Spleen (tissue), 13 donors: ENCODE measurements at places on chromosomes 7 and 10. TPM values are rescaled to one million over a fixed set of nuclear protein-coding genes. Genes with fewer than 3 reads are reported as not detected.

DNA sequence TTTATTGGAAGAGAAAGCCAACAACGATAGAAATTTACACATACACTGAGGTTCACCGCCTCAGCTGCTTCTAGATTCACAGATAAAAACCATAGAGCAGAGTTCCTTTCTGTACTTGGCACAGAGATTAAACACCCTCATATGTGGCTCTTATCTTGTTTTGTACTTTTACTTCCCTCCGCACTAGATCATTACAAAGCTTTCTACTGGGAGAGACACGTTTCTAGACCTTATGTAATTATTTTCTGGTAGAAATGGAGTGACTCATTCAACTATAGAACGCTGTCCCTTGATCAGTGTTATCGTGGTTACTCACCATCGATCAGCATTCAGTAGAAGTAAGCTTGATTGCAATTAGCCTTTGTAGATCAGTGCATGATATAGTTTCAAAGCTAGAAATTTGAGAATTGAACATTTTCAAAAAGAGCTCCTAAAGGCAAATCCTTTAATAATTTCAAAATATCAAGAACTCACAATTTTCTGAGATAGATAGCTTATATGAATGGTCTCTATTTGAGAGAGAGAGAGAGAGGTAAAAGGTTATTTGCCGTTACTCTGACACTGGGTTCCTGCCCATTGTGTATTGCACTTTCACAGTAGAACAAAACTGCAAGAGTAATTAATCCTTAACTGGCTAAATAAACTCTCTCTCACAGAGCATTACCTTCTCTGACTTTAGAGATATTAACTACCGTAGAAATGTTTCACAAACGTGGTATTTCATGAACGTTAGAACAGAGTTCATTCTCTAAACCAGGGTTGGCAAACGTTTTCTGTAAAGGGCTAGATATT lies 26.1 kb upstream of the DNAJC1 start:
- no peaks in the 10 kb centered on the region for H3K4me1 ChIP-seq
- DNase-seq: no peak
- H3K4me3 ChIP-seq: no peak overlapping the region
- H3K36me3 ChIP-seq: no peaks in the 10 kb centered on the region
- H3K27ac ChIP-seq: no peak overlapping the region

DNA sequence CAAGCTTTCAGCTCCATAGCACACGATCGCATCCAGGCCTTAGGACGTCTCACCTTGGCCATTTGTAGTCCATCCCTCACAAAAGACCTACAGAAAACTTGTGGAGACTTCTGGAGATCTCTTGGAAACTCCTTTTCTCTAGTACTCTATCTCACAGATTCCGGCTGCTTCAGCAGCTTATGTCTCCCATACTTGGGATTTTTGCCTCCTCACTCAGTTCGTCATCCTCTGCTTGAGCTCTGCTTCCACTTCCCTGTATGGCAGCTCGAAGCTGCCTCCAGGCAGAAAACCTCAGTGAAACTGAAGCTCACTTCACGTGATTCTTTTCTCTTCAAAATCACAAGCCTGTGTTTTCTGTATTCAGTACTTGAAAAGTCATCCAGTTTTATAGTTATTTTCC lies 178.7 kb upstream of the GDF10 start:
- H3K27me3 ChIP-seq: no peaks in the 10 kb centered on the region
- DNase-seq: no peak
- H3K36me3 ChIP-seq: no peaks in the 10 kb centered on the region
- no peak overlapping the region for H3K27ac ChIP-seq

- no peaks in the 10 kb centered on the region for H3K36me3 ChIP-seq
- DNase-seq: no peak
Measured at GRCh38 chr10:53572799-53573198, 800.2 kb upstream of the MBL2 start.

DNA sequence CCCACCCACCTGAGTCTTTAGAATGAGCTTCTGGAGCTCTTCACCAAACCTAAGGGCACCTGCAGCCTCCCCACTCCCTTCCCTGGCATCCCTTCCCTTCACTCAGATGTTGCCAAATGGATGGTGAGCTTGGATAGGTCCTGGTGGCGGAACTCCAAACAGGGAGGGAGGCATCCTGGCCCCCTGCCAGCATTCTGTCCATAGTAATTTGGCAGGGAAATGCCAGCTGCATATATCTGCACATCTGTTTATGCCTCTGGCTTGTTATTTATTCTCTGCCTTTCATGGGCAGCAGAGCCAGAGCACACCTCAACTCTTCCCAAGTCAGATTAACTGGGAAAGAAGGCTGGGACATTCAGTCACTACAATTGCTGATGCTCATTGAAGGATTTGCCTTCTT lies 18.1 kb downstream of the KAZALD1 start:
- no peaks in the 10 kb centered on the region for H3K36me3 ChIP-seq
- no peak overlapping the region for H3K27ac ChIP-seq
- no peak for DNase-seq
- peaks cover 96% of the 10 kb centered on the region for H3K27me3 ChIP-seq
- H3K4me3 ChIP-seq: no peak overlapping the region

DNA sequence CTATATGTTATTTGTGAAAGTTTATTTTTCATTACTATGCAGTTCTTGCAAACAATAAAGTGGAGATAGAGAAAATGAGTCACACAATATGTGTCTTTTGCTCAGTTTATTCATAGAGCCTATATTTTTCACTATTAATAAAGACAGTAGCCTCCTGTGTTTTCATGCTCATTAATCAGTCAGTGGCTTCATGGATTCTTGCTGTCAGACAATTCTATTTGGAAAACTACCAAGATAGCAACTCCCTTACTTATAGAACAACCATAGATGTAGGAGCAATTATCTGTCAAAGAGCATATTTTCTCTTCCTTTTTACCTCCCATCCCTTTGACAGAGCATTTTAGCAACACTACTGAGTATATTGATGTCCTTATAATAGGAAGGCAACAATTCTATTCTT lies 132.7 kb upstream of the CALCR start:
- no peak for DNase-seq
- H3K27me3 ChIP-seq: no peaks in the 10 kb centered on the region
- no peak overlapping the region for H3K27ac ChIP-seq
- no peak overlapping the region for H3K4me3 ChIP-seq
- H3K4me1 ChIP-seq: no peaks in the 10 kb centered on the region

DNA sequence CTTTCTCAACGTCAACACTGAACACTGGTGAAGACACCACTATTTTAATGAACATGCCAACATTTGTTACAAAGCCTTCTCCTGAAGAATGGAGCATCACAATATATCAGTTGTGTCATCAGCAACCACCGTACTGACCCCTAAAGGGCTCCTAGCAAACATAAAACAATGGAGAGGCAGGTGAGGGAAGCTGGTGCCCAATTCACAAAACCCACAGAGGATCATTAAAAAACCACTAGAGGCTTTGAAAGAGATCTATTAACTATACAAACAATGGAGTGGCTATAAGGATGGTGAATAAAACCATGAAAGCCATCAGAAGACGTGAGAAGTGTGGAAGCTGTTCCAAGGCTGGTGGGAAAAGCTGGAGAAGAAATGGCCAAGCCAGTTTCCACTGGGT lies 150.8 kb downstream of the FAM107B start:
- H3K4me3 ChIP-seq: no peak overlapping the region
- no peak for DNase-seq
- no peak overlapping the region for H3K27ac ChIP-seq
- H3K36me3 ChIP-seq: no peaks in the 10 kb centered on the region
- H3K4me1 ChIP-seq: no peaks in the 10 kb centered on the region

- H3K4me3 ChIP-seq: no peak overlapping the region
- H3K36me3 ChIP-seq: no peaks in the 10 kb centered on the region
- H3K27ac ChIP-seq: peak overlapping the region; percentile 87
- H3K4me1 ChIP-seq: peaks cover 3% of the 10 kb centered on the region
Measured at GRCh38 chr7:150435390-150436073, 14.9 kb upstream of the GIMAP8 start.

Gene OR2A1
- polyA plus RNA-seq: 0.16 TPM

Gene HOXA7
- 0.80 TPM for polyA plus RNA-seq

Gene ZKSCAN5
- 3.0 TPM for polyA plus RNA-seq

Gene CPA1
- polyA plus RNA-seq: 0.79 TPM
